Fibroblast of skin of right quadriceps (primary cell): ENCODE measurements at places on chromosomes 1 and 21.

DNA sequence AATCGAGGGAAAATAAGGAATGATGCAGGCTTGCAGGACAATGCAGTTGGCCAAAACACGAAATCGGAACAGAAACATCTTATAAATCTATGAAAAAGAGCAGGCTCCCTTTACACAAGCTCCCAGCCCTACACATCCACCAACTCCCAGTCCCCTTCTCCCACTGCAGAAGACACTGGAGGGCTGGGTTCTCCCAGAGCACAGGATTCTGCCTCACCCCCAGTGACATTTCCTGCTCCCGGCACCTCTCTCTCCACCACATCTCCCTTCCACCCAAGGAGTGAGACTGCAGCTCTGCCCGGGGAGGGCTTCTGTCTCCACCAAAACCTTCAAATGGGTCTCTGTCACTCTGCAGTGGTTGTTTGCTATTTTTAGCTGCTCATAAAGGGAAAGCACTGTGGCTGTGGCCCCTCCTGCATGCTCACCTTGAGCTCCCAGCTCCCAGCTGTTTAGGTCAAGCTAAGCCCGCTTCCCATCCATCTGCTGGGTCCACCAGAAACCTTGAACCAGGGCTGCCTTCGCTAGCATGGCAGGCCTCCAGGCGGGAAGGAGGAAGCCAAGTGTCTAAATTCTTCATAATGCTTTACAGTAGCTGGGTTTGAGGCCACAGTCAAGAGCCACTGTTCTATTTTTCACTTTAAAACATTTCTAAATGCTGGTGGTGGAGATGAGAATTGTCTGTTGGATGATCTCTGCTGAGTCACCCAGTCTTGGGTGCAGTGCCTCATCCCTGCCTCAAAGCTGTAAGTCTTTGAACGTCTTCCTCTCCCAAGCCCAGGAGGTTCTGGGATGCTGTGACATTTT lies 3.3 kb upstream of the C2CD2 start:
- DNase-seq = peak; percentile 78

GRCh38 chr1:240351690-240352089 lies 260.0 kb downstream of the FMN2 start:
- no peak for DNase-seq

- no peak for DNase-seq
Measured at GRCh38 chr1:117368116-117369108, 1.2 kb downstream of the MAN1A2 start.

- no peak for DNase-seq
Measured at GRCh38 chr21:33969581-33969980, 54.0 kb upstream of the ATP5PO start.

GRCh38 chr1:225937048-225937968 lies 3.7 kb downstream of the LEFTY2 start:
- DNase-seq = no peak
